ENCODE measurements at places on chromosomes 13 and 19.

GRCh38 chr19:2394054-2394441, 33.3 kb downstream of the TIMM13 start:
- no peak for DNase-seq

GRCh38 chr19:51710163-51710562, 13.6 kb downstream of the HAS1 start:
- no peak for DNase-seq

DNA sequence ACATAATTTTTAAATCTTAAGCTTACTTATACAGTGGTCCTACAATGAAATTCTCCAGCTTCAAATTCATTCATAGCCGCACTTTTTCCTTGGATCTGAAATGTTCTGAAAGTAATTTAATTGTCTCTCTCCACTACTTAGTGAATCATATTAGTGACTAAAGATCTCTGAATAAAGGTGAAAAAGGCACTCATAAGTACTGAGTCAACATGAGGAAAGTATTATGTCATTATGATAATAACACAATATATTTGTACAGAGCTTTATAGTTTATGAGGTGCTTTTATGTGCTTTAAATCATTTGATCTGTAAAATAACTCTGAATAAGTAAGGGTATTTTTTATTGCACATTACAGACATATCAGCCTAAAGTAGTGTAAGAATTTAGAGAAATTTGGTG, 628.2 kb upstream of the SLITRK5 start:
- DNase-seq: no peak

DNA sequence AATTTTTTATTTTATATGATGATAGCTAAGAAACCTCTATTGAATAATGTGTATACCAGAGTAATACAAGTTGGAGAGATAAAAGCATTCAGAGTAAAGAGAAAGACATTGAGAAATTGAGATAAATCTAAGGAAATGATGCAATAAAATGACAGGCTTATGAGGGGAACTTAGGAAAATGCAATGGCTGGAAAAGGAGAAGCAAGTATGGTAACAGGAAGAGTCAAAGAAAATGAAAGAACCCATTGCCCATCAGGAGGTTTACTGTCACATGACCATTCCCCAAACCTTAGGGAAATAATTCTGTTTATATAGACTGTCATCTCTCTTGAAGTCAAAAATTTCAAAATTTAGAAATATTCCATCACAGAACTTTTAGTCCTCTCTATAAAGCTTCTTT, 808.0 kb upstream of the PRR20A start:
- no peak for DNase-seq

DNA sequence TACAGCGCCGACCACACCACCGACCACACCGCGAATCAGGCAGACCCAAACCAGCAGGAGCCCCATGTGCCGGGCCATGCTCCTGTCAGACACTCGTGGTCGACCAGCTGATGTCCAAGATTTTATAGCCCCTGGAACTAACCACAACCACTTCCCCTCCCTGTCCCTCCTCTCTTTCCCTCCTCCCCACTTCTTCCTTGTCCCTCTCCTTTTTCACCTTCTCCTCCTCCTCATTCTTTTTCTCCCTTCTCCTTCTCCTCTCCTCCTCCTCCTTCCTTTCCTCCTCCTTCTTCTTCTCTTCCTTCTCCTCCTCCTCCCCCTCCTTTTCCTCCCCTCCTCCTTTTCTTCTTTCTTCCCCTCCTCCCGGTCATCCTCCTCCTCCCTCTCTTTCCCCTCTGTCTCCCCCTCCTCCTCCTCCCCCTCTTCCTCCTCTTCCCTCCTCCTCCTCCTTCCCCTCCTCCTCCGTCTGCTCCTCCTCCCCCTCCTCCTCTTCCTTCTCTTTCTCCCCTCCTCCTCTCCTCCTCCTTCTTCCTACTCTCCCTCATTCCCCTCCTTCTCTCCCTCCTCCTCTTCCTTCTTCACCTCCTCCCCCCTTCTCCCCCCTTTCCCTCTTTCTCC, 670 bp downstream of the BSPH1 start:
- DNase-seq: no peak

- peak; percentile 86 for DNase-seq
These were observed 533 bp downstream of the ZNF544 start for GRCh38 chr19:58229255-58229639.

GRCh38 chr13:50686551-50686950, 156.9 kb downstream of the DLEU7 start:
- no peak for DNase-seq

DNA sequence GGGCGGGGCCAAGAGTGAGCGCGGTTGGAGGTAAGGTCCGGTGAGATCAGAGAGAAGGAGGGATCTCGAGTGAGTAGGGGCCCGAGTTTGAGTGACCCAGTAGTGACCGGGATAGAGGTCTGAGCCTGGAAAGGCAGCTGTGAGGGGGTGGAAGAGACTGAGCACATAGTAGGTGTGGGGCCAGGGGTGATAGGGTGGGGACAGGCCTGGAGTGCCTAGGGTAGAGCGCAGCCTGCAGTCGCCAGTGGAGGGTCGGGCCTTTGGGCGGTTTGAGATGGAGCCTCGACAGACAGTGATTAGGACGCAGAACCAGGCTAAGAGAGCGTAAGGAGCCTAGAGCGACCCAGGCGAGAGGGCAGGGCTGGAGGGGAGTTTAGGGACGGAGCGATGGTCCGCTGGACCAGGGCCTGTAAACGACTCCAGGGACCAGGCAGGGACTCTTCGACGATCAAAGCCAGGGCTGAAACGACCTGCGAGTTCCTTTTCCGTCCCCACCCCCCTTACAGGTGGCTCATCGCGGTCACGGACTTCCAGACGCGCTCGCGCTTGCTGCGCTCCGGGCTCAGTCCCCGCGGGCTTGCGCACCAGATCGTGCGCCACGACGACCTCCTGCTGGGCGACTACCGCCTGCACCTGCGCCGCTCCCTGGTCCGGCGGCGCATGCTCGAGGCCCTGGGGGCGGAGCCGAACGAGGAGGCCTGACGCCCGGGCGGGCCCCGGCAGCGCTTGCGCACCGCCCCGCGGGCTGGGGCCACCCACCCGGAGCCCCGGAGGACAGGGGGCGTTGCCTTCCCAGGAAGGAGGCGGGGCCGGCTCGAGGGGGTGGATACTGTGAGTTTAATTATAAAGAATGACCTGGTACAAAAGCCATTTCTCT, 9.4 kb downstream of the C19orf81 start:
- peak; percentile 100 for DNase-seq

- no peak for DNase-seq
These were observed 25.4 kb downstream of the SERP2 start for GRCh38 chr13:44399074-44399473.

- no peak for DNase-seq
These were observed 1058.2 kb downstream of the PCDH9 start for GRCh38 chr13:66171920-66172319.

GRCh38 chr19:33161201-33161600, 29.3 kb downstream of the WDR88 start:
- no peak for DNase-seq

GRCh38 chr19:1251330-1252220, 3.2 kb downstream of the MIDN start:
- DNase-seq: peak; percentile 82

DNA sequence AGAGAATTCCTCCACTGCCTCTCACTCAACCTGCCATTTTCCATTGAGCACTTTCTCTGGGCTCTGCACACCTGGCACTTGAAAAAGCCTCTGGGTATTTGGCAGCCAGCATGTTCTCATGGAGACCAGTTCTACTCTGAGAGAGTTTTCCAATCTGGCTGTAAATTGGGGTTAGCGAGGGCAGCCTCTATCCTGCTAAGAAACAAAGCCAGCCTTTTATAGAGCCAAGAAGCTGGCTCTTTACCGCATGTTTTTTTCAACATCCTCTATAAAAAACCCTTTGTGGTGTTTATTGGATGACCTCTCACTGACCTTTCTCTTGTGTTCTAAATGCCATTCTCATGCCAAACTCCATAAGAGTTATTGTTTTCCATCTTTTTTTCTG, 52.6 kb upstream of the RCBTB2 start:
- DNase-seq: no peak

- peak; percentile 19 for DNase-seq
These were observed 1.5 kb upstream of the EHD2 start for GRCh38 chr19:47711652-47712242.

DNA sequence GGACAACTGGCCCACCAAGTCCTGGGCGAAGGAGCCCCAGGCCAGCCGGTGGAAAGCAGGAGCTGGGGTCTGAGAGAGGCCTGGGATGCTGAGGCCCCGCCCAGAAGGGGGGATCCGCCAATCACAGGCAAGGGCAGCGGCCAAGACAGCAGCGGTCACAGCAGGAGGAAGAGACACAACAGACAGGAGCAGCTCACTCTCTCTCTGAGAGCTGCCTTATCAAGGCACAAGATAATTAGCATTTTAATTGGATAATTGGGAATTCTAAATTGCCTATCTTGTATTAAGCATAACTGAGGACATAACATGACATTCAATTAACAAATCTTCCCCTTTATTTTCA, 46.2 kb downstream of the CEBPG start:
- DNase-seq: peak; percentile 98

- peak; percentile 72 for DNase-seq
These were observed 52.0 kb downstream of the TINCR start for GRCh38 chr19:5515737-5516136.

- peak; percentile 55 for DNase-seq
These were observed 36.6 kb upstream of the ZNF429 start for GRCh38 chr19:21468791-21469190.

- DNase-seq: no peak
These were observed 149.8 kb downstream of the EFNB2 start for GRCh38 chr13:106385654-106386053.

- DNase-seq: no peak
These were observed 955.9 kb downstream of the SLITRK6 start for GRCh38 chr13:84843368-84843767.

GRCh38 chr19:23071147-23071511, 45.7 kb upstream of the ZNF730 start:
- DNase-seq: peak; percentile 28

Measured in H7 (cell line).